HS-5 (cell line): ENCODE measurements at places on chromosomes 13 and 19.

DNA sequence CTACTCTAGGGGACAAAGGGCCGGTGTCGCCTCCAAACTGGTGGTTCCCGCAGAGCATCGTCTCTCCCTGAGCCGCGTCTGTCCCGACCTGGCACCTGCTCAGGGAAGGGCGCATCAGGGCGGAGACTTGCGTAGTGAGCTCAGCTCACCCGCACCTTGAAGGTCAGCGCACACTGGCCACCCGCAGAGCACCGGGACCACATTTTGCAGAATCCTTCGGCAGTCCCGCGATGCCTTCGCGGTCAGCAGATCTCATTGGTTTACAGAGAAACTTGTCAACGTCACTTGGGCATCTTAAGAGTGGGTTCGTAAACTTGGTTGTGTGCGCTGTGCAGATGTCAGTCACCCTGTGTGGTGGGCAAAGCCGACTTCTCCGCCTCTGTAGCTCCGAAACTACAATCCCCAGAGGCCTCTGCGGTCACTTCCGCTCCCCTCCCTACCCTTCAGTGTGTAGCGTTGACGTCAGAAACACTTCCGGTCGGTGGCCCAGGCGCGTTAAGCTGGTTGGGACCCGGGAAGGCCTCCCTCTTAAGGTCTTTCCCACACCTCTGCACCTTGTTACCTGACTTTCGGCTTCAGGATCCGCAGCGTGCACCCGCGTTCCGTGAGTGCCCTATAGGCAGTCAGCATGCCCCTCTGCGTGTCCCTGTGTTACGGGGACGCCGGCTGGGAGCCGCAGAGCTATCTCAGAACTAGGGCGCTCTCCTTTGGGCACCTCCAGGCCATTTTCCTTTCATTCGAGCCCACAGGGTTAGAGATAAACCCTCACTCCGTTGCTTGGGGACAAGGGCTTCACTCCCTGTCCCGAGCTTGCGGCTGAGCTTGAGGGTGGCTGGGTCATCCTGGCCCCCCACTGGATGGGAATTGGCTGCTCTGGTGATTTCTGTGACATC lies 36.5 kb upstream of the ZNF527 start:
- peak; percentile 32 for DNase-seq

GRCh38 chr19:6204866-6205723 lies 69.6 kb downstream of the ACSBG2 start:
- no peak for DNase-seq

GRCh38 chr19:28492201-28492600 lies 720.8 kb downstream of the UQCRFS1 start:
- no peak for DNase-seq

GRCh38 chr19:51627491-51628138 lies 2.6 kb downstream of the SIGLEC5 start:
- DNase-seq: no peak
